GM13977 (cell line): ENCODE measurements at places on chromosomes 3 and 15.
A peak's percentile ranks its signal among the peaks of the same experiment; 100 is the strongest.

DNA sequence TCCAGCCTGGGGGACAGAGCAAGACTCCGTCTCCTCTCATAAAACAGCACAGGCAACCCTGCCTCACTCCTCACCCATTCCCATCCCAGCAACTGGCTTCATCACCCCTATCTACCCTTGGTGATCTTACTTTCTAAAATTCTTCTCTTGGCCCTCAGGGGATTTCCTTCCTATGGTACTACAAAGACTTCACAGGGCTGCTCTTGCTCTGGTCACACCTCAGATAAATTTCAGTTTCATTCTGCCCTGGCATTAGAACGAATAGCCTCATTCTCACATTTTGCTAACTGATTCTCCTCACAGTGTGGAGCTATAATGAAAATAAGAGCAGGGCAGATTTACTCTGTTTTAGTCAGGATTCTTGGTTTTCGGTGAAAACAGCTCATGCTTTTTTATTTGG lies 22.1 kb upstream of the CRBN start:
- DNase-seq, result peak; percentile 10

GRCh38 chr3:183038221-183038620 lies 57.9 kb upstream of the DCUN1D1 start:
- no peak for DNase-seq

GRCh38 chr15:95459273-95459672 lies 871.2 kb upstream of the NR2F2 start:
- DNase-seq, result no peak

- DNase-seq, result no peak
These were observed 82.2 kb upstream of the WDR72 start for GRCh38 chr15:53841651-53842050.

DNA sequence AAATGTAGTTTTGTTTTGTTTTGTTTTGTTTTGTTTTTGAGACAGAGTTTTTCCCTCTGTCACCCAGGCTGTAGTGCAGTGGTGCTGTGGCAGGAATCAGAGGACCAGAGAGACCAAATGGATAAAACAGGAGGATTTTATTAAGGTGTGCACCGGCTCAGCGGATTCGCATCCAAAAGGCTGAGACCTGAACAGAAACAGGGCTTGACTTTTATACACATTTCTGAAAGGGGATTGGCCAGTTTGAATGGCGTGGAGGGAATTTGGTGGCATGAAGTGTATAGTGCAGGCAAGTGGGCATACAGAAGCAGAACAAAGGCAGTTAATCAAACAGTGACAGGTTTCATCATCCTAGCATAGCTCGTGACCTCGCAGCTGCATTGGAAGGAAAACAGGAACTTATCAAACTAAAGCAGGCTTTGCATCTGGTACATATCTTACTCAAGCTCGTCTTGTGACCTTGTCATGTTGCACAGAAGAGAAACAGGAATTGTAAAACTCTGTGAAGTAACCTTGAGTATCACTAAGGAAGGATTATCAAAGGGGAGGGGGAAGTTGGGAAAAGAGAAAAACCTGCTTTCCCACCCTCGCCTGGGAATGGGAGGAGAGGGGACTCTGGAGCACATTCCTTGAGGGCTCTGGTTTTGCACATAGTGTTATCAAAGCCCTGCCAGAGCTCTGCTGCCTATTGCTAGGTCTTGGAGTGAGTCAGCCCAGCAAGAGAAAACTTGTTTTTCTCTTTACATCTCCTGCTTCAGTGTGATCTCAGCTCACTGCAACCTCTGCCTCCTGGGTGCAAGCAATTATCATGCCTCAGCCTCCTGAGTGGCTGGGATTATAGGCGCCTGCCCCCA lies 38.5 kb downstream of the C3orf62 start:
- DNase-seq, result no peak

GRCh38 chr15:35843498-35843897 lies 297.5 kb upstream of the DPH6 start:
- no peak for DNase-seq

- no peak for DNase-seq
These were observed 410.8 kb downstream of the GAP43 start for GRCh38 chr3:116034086-116034485.

DNA sequence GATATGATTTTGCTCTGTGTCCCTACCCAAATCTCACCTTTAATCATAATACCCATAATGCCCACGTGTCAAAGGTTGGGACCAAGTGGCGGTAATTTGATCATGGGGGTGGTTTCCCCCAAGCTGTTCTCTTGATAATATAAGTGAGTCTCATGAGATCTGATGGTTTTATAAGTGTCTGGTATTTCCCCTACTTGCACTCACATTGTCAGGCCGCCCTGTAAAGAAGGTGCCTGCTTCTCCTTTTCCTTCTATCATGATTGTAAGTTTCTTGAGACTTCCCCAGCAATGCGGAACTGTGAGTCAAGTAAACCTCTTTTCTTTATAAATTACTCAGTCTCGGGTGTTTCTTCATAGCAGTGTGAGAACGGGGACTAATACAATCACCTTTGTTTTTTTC lies 279.8 kb downstream of the ARPP21 start:
- DNase-seq, result no peak

DNA sequence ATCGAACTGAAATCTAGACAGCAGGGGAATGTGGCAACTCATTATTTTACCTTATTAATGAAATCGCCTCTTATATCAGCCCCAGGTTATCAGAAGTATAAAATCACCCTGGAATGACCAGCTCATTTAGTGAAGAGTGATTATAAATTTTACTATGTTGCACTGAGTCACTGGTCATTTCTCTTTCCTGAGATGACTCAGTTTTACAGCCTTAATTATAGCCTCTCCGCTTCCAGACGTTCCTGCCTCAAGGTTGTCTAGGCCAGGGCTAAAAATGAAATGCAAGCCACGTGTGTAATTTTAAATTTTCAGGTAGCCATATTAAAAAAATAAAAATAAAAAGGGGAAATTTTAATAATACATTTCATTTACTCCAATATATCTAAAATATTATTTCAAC lies 33.3 kb downstream of the DET1 start:
- no peak for DNase-seq

DNA sequence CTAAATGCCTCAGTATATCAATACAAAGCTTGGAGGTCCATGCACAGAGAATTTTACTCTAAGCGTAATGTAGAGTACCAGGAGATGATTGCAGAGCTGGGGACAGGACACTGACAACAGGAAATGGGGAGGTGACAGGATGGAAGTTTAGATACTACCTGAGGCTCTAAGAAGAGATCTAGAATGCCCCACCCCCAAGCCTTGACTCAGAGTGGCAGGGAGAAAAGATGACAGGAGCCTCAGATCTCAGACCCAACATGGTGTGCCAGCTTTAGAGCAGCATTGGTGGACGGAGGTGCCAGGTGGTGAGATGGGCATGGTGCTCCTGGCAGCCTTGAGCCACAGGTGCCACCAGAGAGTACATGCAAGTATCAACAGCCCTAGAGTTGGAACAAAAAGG lies 62.5 kb downstream of the LYZL4 start:
- DNase-seq, result no peak

- no peak for DNase-seq
These were observed 54.1 kb downstream of the TRPC1 start for GRCh38 chr3:142777927-142778326.

DNA sequence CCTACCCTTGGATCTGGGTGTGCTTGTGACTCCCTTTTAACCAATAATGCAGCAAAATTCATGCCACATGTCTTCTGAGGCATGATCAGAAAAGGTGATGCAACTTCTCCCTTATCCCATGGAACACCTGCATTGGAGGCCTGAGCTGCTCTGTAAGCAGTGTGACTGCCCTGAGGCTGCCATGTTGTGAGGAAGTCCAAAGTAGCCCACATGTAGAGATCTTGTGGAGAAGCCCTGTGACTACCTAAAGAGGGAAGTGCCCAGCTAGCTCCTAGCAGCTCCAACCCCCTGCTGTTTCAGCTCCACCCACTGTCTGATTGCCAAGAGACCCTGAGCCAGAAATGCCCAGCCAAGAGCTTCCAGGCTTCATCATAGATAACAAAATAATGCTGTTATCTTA lies 6.4 kb upstream of the NR1D2 start:
- no peak for DNase-seq

- no peak for DNase-seq
These were observed 35.1 kb downstream of the EIF2AK4 start for GRCh38 chr15:39969002-39969394.

DNA sequence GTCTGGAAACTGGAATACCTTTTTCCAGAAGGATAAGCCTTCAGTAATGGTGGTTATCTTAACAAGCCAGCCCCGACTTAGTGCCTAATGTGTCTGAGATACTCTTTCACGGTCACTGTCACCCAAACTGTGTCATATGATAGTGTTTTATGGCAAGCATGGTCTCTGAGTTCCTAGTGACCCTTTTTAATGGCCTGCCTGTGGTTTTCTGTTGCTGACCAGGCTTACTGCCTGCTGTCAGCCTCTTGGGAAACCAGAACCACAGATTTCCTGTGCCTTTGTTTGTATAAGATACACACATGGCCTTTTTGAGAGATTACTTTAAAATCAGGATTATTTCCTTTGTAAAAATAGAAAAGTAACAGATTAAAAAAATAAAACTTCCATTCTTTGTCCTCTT lies 22.4 kb downstream of the HPS3 start:
- DNase-seq, result no peak

- no peak for DNase-seq
These were observed 135.6 kb downstream of the DUT start for GRCh38 chr15:48466820-48467219.

- no peak for DNase-seq
These were observed 3.8 kb downstream of the GREM1 start for GRCh38 chr15:32721596-32721995.

DNA sequence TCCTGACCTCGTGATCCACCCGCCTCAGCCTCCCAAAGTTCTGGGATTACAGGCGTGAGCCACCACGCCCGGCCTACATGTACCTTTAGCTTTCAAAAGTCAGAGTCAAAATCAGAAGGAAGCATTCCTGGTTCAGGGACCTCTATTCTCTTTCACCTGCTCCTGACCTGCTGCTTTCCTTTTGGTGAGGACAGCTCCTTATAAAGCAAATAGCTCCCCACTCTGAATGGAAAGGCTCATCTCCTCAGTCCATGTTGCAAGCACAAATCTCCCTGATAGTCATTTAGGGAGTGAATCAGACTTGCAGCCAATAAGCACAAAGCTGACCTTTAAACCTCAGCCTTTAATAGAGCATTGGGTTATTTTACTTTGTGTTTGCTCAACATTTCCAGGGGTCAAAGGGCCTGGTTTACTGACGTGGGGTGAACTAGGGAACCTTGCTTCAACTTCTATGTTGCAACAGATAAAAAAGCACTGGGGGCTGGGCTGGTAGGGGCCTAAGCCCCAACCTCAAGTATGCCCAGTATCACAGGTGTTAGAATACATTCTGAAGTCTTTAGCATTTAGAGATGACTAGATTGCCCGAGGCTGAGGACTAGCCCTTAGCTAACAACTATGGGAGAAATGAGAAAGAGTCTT lies 43.1 kb downstream of the THRB start:
- DNase-seq, result no peak

- DNase-seq, result no peak
These were observed 62.1 kb downstream of the POMGNT2 start for GRCh38 chr3:43043793-43044192.

- DNase-seq, result peak; percentile 24
These were observed 337.5 kb downstream of the GAP43 start for GRCh38 chr3:115960799-115961198.

DNA sequence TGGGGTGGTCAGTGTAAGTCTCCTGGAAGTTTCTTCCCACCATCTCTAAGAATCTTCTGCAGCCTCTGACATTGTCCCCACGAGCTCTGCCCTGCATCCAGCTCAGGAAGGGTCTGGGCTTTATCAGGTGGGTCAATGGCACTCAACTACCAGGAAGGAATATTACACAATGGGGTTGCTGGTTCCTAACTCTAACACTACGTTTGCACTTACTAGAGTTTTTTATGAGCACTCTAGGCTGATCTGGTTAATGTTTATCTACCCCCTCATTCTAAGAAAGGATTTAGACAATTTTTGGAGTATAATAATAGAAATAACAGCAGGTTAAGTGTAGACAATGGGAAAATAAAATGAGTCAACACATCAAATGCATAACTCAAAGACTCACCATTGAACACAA lies 411.1 kb upstream of the RGMA start:
- DNase-seq, result no peak

GRCh38 chr3:12967606-12968351 lies 105.5 kb downstream of the IQSEC1 start:
- DNase-seq, result peak; percentile 100

DNA sequence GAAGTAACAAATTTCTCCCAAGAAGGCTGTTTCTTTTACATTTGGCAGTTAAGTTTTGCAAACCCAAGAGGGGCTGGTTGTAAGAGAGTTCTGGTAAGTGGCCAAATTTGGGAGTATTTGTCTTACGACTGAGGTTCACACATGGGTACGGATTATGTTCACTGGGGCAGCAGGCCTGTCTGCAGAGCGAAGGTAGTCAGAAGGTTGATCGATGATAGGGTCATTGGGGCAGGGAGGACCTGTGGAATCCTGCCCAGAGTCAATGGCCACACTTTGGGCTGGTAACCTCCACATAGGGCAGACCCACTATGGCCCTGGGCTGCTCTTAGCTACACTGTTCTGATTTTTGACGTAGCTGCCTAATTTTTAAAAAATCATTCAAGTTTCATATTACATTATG lies 368.6 kb downstream of the EPHB1 start:
- no peak for DNase-seq

DNA sequence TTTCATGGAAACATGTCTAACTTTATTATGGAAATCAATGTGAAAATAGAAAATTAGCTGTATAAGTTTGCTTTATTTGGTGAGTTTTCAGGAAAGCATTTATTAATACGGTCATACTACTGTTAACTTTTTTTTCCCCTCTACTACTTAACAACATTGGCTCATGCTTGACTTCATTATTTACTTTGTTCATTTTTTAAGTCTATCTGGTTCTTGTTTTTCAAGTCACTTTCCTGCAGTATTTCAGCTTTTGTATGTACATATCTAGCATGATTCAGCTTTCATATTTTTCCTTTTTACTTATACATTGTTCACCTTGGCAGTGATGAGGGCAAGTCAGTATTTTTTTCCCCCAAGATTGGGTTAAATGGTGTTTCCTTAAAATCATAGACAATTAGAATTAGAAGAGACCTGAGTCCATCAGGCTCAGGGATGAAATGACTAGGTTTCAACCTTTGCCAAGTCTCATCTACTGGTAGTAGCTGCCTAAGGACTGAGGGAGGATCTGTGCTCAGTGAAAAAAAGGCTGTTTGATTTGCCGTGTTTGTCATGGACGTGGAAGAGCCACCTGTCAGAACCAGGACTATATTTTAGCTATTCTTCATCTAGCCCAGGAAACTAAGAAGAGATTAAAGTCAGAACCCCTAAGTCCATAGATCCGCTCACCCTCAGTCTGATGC lies 15.4 kb downstream of the TMOD3 start:
- no peak for DNase-seq

GRCh38 chr3:95654570-95655362 lies 1159.6 kb upstream of the EPHA6 start:
- no peak for DNase-seq

DNA sequence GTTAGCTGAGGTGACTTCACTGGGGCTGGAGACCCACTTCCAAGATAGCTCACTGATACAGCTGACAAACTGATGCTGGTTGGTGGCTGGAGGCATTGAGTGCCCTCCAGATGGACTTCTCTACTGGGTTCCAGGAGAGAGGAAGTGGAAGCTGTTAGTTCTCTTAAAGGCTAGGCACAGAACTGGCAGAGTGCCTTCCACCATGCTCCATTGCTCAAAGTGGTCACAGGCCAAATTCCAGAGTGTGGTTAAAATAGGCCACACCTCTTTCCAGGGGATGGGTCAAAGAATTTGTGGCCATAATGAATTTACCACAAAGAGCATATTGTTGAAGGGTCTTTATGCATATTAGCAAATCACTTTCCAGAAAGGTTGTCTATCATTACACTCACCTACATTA lies 74.2 kb downstream of the NMD3 start:
- no peak for DNase-seq

GRCh38 chr3:196288141-196288460 lies 575 bp upstream of the PCYT1A start:
- DNase-seq, result no peak
